Heart right ventricle (tissue), 16 donors: ENCODE measurements at places on chromosomes 16 and 17. TPM values are rescaled to one million over a fixed set of nuclear protein-coding genes. Genes with fewer than 3 reads are reported as not detected.

CMTM2 gene
- polyA plus RNA-seq = not detected

SPNS3 gene
- 0.13 TPM for polyA plus RNA-seq

NDRG4 gene
- 286 TPM for polyA plus RNA-seq

MED31 gene
- 17.5 TPM for polyA plus RNA-seq

CCL16 gene
- 0.88 TPM for polyA plus RNA-seq

APOBR gene
- 0.51 TPM for polyA plus RNA-seq

KCNJ18 gene
- polyA plus RNA-seq = not detected

ATMIN gene
- polyA plus RNA-seq = 7.4 TPM
